ENCODE measurements at places on chromosomes 4 and X.
A peak's percentile ranks its signal among the peaks of the same experiment; 100 is the strongest.

GRCh38 chrX:104712515-104712914 lies 146.5 kb downstream of the IL1RAPL2 start:
- no peak for ATAC-seq

DNA sequence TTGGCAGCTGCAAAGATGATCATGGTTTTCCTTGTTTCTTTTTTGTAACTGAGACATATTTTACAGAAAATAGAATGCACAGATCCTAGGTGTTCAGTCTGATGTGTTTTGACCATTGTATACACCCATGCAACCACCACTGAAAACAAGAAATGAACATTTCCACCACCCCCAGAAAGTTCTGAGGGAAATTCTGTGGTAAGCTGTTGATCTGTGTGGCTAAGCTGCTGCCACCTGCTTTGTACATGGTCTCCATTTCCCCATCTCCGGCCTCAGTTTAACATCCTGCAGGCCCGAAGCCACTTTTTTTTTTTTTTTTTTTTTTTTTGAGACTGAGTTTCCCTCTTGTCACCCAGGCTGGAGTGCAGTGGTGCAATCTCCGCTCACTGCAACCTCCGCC lies 65.3 kb downstream of the NYX start:
- ATAC-seq, result no peak

GRCh38 chr4:34633241-34633640 lies 1611.1 kb downstream of the ARAP2 start:
- no peak for ATAC-seq

DNA sequence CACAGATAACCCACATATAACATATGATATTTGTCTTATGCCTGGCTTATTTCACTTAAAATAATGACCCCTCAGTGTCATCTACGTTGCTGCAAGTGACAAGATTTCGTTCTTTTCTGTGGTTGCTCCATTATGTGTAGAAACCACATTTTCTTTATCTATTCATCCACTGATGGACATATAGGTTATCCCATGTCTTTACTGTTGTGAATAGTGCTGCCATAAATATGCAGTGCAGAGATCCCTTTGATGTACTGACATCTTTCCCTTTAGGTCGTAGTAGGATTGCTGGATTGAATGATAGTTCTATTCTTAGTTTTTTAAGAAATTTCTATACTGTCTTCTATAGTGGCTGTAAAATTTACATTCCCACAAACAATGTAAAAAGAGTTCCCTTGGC lies 135.8 kb downstream of the TET2 start:
- ATAC-seq, result no peak

DNA sequence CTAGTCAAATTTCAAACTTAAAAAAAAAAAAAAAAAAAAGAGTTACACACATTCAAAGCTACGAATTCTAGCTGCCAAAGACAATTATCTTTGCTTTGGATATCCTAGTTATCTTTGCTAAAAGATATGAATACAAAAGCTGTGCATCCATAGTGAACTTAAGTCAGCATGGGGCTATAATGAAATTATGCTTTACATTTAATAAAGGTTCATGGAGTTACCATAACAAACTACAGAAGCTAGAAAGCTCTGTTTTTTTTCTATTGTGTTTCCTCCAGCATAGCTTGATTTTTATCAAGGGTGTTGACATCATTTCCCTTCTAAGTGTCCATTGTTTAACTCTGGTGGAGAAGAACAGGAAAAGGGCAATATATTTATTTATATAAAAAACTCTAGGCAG lies 234.1 kb downstream of the ANKRD50 start:
- peak; percentile 78 for ATAC-seq
